CD8-positive, alpha-beta memory T cell (primary cell): ENCODE measurements at places on chromosomes 11 and 22. TPM values are rescaled to one million over a fixed set of nuclear protein-coding genes. Genes with fewer than 3 reads are reported as not detected.

GRCh38 chr11:126494831-126495230, 139.3 kb downstream of the ST3GAL4 start:
- DNase-seq, result no peak

Gene TSKU
- total RNA-seq, result 0.13 TPM

Gene RFPL2
- total RNA-seq, result not detected

Gene GUCY1A2
- not detected for total RNA-seq

DNA sequence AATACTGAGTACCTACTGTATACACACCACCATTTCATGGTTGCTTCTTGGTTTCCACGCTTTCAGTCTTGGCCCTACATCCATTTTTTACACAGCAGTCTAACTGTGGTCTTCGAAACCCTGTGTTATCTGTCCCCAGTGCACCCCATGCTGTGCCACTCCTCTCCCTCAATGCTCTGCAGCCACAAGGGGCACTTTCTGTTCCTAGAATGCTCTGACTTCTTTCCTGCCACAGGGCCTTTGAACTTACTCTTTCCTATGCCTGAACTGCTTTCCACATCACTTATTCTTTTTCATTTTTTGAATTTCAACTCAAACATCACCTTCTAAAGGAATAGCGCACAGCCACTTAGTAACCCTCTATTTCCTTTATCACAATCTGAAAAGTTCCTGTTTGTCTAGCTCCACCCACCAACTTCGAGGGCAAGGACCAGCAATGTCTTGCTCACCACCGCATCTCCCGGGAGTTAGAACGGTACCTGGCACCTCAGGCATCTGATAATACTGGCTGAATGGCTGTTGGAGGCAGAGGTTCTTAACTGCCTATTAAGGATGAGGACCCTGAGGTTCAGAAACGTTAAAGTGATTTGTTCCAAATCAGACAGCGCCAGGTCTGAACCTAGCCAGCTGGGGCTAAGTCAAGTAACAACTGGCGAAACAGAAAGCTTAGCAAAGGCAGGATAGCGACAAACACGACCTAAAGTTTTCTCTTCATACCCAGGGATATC, 568 bp downstream of the ALG8 start:
- DNase-seq, result no peak

DNA sequence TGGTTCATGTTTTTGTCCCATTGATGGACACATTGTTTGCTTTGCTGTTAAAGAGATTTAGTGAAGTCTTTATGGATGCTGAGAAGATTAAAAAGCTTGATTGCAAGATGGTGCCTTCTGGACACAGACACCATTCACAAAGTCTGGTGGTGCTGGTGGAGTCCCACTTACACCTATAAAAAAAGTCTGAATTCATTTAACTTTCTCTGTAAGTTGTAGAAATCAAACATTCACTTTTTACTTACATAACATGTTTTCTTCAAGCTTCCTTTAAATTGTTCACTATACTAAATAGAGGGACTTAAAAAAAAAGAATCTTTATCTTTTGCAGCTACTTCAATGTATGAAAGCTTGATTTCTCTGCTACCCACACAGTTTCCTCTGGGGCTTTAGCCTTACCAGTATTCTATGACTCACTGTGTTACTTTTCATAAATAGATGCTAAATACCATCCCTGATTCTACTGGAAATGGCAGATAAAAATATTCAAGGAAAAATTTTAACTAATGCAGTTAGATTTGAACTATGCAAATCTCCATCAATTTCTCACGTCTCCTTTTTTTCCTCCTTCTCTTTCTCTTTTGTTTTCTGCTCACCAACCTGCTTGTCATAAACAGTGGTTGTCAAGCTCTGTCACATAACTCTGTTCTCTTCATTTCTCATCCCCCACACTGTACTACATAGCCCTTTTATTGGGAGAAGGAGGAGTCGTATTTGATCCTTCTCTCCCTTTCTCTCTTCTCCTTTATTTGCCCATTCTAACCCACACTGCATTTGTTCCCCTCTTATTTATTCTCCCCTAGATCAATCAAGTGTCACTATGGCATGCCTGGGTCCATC, 89.7 kb downstream of the FAM76B start:
- DNase-seq, result no peak

GRCh38 chr11:32874132-32874531, 18.5 kb upstream of the QSER1 start:
- no peak for DNase-seq

DNA sequence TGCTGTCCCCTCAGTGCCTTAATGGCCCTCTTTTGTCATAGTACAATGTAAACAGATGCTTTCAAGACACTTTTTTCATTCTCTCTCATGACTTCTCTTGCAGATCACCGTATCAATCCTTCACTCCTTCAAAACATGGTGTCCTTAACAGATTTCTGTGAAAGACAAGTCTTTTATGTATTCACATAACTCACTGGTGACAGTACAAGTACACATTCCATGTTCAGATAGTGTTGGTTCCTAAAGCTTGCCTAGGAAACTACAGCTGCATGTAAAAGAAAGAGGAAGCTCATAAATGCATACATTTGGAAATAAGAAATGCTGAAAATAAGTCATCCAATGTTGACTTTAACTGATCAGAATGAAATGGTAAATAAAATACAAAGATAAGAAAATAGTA, 5.0 kb upstream of the OR52E6 start:
- no peak for DNase-seq

- DNase-seq, result no peak
These were observed 3.3 kb downstream of the TTLL1 start for GRCh38 chr22:43085658-43086606.

DNA sequence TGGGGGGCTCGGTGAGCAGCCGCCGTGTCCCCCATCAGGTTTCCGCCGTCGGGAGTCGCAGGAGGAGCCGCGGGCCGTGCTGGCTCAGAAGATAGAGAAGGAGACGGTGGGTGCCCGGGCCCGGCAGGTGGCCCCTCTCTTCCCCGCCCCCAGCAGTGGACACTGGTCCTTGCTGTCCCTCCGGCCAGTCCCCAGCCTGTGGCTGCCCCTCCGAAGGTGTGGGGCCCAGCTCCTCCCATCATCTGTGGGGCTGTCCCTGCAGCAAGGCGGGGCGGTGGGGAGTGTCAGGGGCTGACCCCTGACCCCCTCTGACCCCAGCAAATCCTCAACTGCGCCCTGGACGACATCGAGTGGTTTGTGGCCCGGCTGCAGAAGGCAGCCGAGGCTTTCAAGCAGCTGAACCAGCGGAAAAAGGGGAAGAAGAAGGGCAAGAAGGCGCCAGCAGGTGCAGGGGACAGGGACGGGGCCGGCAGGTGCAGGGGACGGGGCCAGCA, 15.3 kb downstream of the EPS8L2 start:
- no peak for DNase-seq
